ENCODE measurements at places on chromosomes 4 and X. TPM values are rescaled to one million over a fixed set of nuclear protein-coding genes. Genes with fewer than 3 reads are reported as not detected.

DACH2 gene
- total RNA-seq = not detected

GRPEL1 gene
- 64.3 TPM for total RNA-seq

ITIH6 gene
- not detected for total RNA-seq

RUFY3 gene
- total RNA-seq = 9.2 TPM

SERPINA7 gene
- not detected for total RNA-seq

CSAG2 gene
- not detected for total RNA-seq

PTPN13 gene
- total RNA-seq = 4.3 TPM

MED28 gene
- total RNA-seq = 34.2 TPM

RS1 gene
- not detected for total RNA-seq

SH3RF1 gene
- 8.5 TPM for total RNA-seq

TMEM271 gene
- not detected for total RNA-seq

ZNF280C gene
- total RNA-seq = 2.5 TPM

MAGED4B gene
- total RNA-seq = 11.0 TPM

MAGEB17 gene
- total RNA-seq = not detected

CT45A5 gene
- not detected for total RNA-seq

GPR143 gene
- total RNA-seq = 0.15 TPM

ARL9 gene
- total RNA-seq = not detected

MTTP gene
- total RNA-seq = not detected

TCEAL4 gene
- 157 TPM for total RNA-seq

GLA gene
- total RNA-seq = 178 TPM

FABP2 gene
- not detected for total RNA-seq

SMR3A gene
- total RNA-seq = not detected

F9 gene
- not detected for total RNA-seq

MAGEA12 gene
- total RNA-seq = 0.15 TPM

TLR2 gene
- 0.61 TPM for total RNA-seq

PPP4R3C gene
- total RNA-seq = not detected

RHOXF2 gene
- not detected for total RNA-seq

HTR2C gene
- total RNA-seq = not detected

CXorf49 gene
- total RNA-seq = not detected

AGTR2 gene
- not detected for total RNA-seq

PAGE4 gene
- total RNA-seq = not detected

PSAPL1 gene
- total RNA-seq = 0.33 TPM

SPANXN3 gene
- total RNA-seq = not detected

RAPGEF2 gene
- 12.6 TPM for total RNA-seq

AP1S2 gene
- 15.4 TPM for total RNA-seq

ZIC3 gene
- total RNA-seq = not detected

Data from A549 treated with Hydrocortisone at 1 μM for 4 hours (cell line).